ENCODE measurements at places on chromosomes 4 and X. TPM values are rescaled to one million over a fixed set of nuclear protein-coding genes. Genes with fewer than 3 reads are reported as not detected.

Gene FAM53A
- total RNA-seq: 0.50 TPM

Gene ABCB7
- 14.5 TPM for total RNA-seq

Gene ADH1A
- not detected for total RNA-seq

Gene ESX1
- total RNA-seq: not detected

Gene MAD2L1
- 46.7 TPM for total RNA-seq

Gene CABS1
- not detected for total RNA-seq

Gene USP17L5
- total RNA-seq: not detected

Gene BMX
- total RNA-seq: not detected

Gene AMOT
- total RNA-seq: 0.02 TPM

Gene CXCL3
- 4.8 TPM for total RNA-seq
